Cortex of kidney (tissue), 1 donor: ENCODE measurements at places on chromosomes 16 and 17.

- no peak for DNase-seq
Measured at GRCh38 chr16:57728336-57729181, 7.0 kb upstream of the KATNB1 start.

- DNase-seq = no peak
Measured at GRCh38 chr16:50371936-50372595, 3.3 kb upstream of the BRD7 start.

DNA sequence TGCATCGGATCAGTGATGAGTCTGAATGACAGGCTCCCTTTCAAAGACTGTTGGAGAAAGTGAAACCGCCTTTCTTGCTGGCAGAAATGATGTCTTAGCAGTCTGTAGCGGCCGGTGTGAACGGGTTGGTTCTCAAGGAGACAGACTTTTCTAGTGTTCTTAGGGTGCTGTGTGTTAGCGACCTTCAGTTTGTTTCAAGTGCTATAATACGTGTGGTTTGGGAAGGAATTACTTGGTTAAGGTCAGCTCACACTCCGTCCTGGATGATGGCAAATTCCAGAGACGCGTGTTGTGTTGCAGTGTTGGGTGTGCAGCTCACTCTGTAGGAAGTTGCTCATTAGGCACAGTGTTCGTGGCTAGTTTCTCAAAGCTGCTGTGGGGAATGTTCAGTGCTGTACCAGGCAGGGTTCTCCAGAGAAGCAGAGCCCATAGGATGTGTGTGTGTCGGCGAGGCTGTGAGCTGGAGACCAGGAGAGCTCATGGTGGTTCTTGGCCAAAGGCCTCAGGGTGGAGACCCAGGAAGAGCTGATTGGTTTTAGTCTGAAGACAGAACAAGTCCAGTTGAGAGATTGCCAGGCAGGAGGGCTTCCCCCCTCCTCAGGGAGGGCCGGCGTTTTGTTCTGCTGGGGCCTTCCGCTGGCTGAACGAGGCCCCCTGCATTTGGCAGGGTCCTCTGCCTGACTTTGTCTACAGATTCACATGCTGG, 37.6 kb downstream of the ZNF750 start:
- no peak for DNase-seq

- DNase-seq = no peak
Measured at GRCh38 chr16:54077050-54077821, 209.4 kb downstream of the IRX3 start.
